ENCODE measurements at places on chromosomes 3 and 15.

GRCh38 chr15:45134682-45135604 is 5.1 kb downstream of the DUOX1 start:
- DNase-seq: no peak

- DNase-seq: no peak
These were observed 409.6 kb downstream of the UNC13C start for GRCh38 chr15:54387799-54388198.

GRCh38 chr15:79412429-79412828 is 19.7 kb upstream of the MINAR1 start:
- no peak for DNase-seq

- DNase-seq: no peak
These were observed 603.0 kb upstream of the ROBO2 start for GRCh38 chr3:76436894-76437293.

GRCh38 chr3:172848910-172849309 is 98.4 kb downstream of the ECT2 start:
- DNase-seq: peak; percentile 44

DNA sequence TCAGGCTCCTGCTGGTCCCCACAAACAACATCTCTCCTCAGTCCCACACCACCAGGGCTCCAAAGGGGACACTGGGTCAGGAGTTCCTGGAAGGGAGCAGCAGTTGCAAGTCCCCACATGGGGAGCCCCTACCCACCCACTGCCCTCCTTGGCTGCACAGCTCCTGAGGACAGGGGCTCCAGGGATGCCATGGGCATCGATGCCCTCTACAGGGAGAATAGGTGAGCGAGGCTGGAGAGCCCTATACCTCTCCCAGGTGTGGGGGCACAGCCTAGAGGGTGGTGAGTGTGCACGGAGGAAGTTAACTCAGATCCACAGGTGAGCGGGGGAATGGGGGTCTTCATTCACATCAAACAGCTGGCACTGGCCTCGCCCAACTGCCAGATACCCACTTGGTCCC is 141.2 kb upstream of the LINGO1 start:
- no peak for DNase-seq

GRCh38 chr15:64630396-64631107 is 144.8 kb downstream of the RBPMS2 start:
- no peak for DNase-seq

- DNase-seq: peak; percentile 37
These were observed 476 bp downstream of the IP6K2 start for GRCh38 chr3:48716508-48716981.

GRCh38 chr3:29850641-29851040 is 569.8 kb downstream of the RBMS3 start:
- DNase-seq: no peak

DNA sequence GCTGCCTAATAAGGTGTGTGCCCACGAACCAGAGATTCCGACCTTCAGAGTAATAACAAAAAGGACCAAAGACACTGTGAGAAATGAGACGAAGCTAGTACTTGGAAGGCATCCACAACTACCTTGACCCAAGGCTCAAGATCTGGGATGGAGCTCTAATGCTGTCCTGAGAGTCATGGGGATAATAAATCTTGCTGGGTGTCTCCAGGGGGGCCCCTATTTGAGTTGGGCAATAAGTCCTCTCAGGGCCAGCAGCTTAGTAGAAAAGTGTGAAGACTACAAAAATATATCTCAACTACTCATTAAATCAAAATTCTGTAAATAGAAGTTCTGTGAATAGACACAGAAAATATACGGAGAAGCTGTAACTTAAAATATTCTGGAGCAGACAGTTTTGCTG is 2.9 kb upstream of the NDN start:
- no peak for DNase-seq

- DNase-seq: peak; percentile 93
These were observed 69.0 kb upstream of the THBS1 start for GRCh38 chr15:39511916-39512260.

DNA sequence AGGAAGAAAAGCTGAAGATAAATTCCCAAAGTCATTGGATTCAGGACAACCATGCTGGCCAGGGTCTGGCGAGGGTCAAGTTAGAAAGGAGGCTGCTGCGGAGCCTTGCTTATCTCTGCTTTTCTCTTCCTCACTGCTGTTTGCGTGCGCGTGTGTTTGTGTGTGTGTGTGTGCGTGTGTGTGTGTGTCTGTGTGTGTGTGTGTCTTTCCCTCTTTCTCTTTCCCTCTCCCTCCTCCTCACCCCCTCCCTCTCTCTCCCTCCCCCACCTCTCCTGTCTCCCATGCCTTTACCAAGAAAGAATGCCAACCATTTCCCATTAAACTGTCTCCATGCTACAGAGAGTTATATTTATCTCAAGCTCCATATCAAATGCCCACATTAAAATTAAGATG is at the start of gene COLQ:
COLQ (minus strand) TSS at position 134 of the 393 bp plus-strand sequence; CDS start at position 53, 81 bp downstream.
- DNase-seq: no peak

GRCh38 chr15:31017311-31017710 is 25.9 kb upstream of the MTMR10 start:
- DNase-seq: peak; percentile 48

GRCh38 chr3:76694063-76694462 is 345.8 kb upstream of the ROBO2 start:
- DNase-seq: peak; percentile 76

All from NCI-H2171 treated with DMSO at 0.1 percent for 48 hours (cell line).